CD4-positive, alpha-beta T cell treated with Interleukin-21 for 1 hour (primary cell): ENCODE measurements at places on chromosomes 6 and 20.

DNA sequence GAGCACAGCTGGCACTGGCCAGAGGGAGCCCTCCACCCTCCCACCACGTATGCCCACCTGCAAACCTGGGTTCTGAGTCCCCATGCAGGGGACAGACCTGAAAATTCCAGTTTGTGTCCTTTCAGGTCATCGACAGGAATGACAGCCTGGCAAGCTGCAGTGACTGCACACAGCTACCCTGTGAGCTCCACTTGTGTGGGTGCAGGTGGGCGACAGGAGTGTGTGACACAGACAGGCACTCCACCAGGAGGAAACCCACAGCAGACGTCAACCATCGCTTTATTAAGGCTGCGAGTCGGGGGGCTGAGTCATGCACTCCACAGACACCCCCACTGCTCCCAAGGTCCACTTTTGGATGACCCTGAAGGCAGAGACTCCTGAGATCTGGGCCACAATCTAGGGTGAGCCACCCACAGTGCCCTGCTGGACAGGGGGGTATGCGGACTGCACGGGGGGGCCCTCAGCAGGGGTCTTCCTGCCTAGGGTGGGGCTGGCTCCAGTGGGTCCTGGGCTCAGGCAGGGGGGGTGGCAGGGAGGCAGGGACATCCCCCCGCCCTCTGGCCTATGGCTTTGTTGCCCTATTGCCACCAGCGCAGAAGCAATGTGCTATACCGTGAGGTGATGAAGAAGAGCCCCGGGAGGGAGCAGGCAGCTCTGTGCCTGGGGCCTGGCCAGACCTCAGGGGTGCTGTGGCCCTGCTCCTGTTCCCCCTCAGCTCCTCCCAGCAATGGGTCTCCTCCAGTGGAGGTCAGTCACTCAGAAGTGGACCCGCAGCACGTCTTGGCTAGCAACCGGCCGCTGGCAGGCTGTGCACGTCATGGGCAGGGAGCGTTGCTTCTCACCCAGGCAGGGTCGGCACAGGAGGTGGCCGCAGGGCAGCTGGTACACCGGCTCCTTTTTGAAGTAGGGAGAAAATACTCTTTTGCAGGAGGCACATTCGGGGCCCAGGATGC lies 25.1 kb upstream of the AVP start:
- no peak for DNase-seq

DNA sequence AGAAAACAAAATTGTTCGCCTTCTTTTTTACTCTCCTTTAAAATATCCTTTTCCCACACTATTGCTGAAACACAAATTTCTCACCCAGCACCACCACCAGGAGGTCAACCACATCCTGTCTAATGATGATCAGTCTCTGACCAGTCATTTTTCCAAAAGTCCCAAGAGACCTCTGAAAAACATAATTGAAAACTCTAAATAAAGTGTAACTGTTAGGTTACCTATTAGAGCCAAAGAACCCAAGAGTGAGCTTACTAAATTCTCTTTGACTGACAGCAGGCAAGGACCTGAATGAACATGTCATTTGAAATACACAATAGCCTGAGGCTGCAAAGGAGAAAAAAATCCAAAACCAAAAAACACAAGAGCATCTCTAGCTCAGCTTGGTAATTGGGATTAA lies 735.4 kb downstream of the CBLN4 start:
- no peak for DNase-seq

DNA sequence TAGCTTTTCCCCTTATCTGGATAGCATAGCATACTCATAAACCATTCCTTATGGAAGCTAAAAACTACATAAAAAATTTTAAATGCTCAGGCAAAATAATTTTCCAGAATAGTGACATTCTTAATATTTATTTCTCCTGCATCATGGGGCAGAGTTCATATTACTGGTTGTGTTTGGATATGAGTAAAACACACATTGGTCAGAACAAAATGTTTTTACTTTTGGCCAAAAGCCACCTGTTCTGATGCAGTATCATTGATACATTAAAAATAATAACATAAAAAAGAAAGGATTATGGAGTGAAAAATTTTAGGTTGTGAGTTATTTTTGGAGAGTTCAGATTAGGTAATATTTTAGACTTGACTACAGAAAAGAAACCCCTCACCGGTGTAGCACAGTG lies 33.6 kb downstream of the TRAM2 start:
- DNase-seq = no peak

DNA sequence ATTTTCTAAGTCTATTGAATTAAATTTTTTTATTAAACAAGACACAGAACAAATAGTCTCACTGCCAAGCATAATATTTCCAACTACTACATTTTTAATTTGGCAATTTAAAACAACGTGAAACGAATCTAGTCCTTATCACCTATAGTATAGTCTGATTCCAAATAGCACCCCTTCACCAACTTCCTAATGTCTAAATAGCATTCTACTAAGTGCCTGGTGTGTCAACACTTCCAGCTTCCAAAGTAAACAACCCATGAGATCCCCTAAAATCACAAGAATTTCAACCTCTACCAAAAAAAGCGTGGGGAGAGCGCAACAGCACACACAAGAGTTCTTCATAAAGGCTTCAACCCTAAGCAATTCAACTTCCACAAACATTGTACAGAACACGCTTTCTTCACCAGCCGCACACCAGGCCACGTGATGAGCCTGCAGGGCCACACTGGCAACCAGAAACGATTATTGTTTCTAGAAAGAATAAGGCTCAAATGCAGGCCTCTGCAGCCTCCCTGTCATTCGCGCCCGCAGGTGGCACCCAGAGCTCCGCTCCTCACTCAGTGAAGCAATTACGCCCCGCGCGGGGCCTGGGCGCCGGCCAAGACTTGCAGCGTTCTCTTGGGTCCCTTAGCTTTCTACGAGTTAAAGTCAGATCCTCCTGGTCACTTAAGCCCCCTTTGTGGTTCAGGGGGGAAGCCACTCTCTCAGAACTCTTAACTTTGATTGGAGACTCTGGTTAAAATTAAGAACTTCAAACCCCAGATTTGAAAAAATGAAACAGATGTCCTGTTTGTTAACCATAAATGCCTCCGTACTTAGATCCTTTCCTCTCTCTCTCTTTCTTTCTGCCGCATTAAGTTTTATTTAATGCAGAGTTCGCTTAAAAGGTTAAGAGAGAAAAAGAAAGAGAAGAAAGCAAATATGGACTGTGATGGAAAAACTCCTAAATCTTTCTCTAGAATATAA lies 18.3 kb downstream of the SIM1 start:
- DNase-seq = no peak

DNA sequence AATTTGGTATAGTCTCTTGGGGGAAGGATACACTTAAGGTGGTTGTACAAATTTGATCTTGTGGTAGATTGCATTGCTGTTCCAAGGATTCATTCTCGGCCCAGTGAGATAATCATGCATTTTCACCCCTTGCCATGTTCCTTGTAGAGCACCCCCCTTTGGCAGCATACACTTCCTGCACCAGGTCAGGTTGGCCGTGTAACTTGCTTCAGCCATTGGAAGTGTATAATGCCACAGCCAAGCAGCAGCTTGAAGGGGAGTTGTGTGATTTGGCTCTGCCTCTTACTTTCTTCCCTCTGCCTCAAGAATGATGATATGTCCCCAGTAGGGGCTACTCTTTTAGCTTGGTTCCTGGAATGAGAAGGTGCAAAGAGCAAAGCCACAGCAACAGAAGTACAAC lies 21.9 kb downstream of the CCN2 start:
- DNase-seq = no peak

GRCh38 chr6:108960601-108961000 lies 112.4 kb downstream of the ARMC2 start:
- no peak for DNase-seq

- DNase-seq = no peak
Measured at GRCh38 chr6:75166773-75167172, 39.1 kb downstream of the COL12A1 start.

DNA sequence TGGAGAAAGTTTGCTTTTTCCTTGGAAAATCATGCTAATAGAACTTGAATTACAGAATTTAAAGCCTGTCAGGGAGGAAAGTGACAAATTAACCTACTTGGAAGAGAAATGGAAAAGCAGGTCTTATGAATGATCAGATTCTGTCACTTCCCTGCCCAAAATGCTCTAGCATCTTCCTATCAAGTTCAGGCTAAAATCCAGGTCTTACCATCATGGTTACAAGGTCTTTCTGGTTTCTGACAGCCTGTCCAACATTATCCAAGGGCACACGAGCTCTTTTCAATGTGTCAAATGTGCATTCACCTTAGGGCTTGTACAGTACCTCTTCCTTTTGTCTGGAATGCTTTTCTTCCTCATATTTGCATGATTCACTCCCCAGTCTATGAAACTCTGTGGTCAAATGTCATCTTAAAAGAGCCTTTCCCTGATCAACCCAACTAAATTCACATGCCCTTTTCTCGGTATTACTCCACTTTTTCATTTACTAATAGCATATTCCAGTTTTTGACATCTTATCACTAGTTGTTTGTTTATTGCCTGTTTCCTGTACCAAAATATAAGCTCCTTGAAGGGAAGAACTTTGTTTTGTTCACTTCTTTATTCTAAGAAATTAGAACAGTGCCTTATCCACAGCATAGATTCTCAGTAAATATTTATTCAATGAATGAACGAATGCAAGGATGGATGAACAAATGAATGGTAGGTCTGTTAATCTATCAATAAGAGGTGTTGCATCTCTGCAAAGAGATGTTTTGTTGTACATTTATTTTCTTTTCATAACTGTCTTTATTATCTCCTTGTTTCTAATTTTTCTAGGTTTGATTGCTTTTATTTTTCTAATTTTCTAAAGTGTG lies 139.5 kb downstream of the BCAS1 start:
- DNase-seq = no peak

GRCh38 chr6:145813285-145814034 lies 1.1 kb downstream of the FBXO30 start:
- peak; percentile 11 for DNase-seq

GRCh38 chr6:82570083-82570482 lies 206.5 kb downstream of the TPBG start:
- no peak for DNase-seq

DNA sequence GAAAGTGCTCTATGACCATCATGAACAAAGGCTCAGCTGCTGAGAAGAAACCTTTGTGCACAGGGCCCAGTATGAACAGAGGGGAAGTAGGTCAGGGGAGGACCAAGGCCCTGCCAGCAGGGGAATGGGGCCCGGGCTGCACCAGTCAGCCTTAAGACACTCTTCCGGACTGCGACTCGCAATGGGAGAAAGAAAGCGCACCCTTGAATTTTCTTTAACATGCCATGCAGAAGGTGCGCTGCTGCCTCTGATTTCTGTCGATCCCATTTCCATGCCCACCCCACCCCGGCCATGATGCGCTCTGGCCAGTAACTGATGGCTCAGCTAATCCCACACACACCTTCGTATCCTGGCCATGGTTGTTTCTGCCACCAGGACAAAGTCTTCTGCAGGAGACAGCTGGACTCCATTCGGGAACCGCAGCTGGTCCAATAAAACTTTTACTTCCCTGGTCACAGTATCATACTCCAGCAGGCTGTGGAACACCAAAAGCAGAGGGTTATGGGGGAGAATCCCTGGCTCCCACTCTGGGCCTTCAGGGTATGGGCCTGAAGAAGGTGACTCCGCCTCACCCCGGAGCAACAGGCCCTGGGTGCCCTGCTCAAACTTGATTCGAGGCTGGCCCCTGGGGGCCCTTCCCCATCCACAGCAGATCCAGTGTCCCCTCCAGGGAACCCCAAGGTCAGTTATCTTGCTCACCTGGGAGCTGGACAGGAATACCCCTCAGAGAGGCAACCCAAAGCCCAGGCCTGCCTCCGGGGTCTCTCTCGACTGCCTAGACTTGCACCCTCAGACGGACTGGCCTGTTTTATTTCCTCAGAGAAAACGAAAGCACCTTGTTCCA lies 20.3 kb downstream of the CST7 start:
- DNase-seq = no peak

GRCh38 chr6:152734630-152735029 lies 16.0 kb upstream of the VIP start:
- no peak for DNase-seq
